ENCODE measurements at places on chromosomes 2 and 18.

DNA sequence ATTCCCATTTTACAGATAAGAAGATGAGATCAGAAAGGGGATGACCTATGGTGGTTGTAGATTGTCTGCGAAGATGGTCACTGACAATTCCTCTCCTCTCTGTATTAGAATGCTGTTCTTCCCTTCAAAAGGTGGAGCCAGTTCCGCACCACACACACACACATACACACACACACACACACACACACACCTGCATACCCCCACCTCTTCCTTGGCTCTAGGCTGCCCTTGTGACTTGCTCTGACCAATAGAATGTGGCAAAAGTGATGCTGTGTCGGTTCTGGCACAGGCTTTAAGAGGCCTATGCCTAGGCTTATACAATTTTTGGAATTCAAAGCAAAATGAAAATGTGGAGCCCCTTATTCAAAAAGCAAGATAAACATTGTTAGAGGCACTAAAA, 88.0 kb downstream of the ZFP36L2 start:
- DNase-seq, result no peak

- no peak for DNase-seq
Observed at GRCh38 chr2:114800371-114800770, 357.9 kb downstream of the DPP10 start.

DNA sequence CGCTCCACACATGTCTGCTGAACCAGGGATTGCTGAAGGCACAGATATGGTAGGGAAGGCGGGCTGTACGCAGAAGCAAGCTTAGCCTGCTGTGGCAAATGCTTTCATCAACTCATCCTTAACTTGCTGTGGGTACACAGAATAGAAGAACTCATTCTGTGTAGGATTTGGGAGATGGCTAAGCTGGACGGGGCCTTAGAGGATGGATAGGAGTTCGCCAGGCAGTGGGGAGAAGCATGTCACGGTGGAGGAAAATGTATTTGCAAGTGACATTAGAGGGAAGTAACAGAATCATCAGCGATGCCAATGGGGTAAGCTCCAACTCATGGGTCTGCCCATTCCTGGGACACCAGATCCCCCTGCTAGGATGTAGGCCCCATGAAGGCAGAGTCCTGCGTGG, 96.7 kb upstream of the SMIM21 start:
- DNase-seq, result no peak

DNA sequence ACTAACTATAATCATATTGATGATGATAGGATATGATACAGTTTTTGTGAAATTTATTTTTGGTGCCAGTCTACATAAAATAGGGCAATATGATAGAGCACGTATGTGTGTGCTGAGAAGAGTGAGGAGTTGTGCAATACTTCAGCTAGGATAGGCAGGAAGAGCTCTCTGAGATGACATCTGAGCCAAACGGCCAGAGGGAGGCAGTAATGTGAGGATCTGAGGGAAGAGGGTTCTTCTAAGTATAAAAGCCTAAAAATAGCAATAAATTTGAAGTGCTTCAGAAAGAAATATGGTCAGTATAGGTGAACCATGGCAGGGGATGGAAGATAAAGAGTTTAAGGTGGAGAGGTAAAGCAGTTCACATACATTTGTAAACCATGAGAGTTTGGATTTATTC, 102.5 kb downstream of the OLA1 start:
- no peak for DNase-seq
